ENCODE measurements at places on chromosomes 1 and 21.

DNA sequence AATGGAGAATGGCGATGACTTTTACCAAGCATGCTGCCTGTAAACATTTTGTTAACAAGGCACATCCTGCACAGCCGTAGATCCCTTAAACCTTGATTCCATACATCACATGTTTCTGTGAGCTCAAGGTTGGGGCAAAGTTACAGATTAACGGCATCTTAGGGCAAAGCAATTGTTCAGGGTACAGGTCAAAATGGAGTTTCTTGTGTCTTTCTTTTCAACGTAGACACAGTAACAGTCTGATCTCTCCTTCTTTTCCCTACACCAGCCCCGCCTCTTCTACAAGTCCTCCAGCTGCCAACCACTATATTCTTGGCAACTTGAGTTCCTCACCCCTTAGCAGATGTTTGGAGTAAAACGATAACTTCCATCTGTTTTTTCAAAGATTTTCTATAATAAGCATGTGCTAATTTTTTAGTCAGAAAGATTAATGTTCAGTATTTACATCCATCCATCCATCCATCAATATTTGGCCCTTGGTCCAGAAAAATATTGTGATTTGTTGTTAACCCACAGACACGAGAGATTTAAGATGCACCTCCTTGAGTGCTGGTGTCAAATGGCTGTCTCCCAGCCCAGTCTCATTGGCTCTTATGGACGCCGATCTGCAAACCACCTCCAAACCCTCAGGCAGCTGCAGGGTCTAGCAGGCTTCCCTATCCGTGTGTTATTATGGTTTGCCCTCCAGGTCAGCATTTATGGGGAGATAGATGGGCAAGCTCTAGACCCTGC, 3.8 kb downstream of the DNALI1 start:
- no peak for DNase-seq

- no peak for DNase-seq
Measured at GRCh38 chr1:24228311-24228710, 41.2 kb upstream of the IFNLR1 start.

- DNase-seq, result no peak
Measured at GRCh38 chr1:152901631-152902030, 6.7 kb upstream of the IVL start.

DNA sequence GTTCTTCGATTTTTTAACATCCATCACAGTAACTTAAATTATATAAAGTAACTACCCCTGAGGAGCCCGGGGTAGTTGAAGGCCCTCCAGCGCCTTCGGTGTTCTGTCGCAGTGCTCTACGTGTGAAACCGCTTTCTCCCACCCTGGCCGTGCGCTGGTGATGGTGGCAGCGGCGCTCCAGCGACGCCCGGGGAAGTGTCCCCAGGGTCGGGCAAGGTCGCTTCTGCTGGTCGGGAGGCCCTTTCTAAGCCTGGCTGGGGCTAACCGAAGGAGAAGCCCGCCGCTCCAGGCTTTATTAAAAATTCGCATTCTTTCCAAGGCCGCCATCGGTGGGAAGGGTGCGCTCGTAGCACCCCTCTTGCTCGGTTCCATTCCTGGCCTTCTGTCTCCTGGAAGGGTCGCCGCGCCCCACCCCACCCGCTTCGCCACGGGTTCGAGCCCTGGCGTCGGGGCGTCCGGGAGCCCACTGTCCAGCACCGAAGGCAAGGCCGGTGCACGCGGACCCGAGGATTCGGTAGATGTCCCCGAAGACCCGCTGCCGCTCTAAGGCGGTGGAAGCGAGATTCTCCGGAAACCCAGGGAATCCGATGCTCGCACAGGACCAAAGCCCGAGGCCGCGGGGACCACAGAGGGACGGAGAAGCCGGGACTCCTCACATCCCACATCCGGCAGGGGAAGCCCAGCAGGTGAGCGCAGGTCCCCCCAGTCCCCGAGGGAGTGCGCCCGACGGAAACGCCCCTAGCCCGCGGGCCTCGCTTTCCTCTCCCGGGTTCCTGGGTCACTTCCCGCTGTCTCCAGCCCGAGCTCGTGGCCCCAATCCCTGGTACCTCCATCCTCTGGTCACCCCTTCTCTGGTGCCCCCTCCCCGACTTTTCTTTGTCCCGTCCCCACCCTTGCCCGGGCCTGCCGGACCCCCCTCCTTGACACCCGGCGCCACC, 685 bp upstream of the RIPPLY3 start:
- DNase-seq, result no peak

GRCh38 chr1:67683316-67683715, 1.7 kb upstream of the GADD45A start:
- no peak for DNase-seq

GRCh38 chr1:4109628-4109940, 209.5 kb upstream of the C1orf174 start:
- no peak for DNase-seq

GRCh38 chr1:10838541-10838940, 42.1 kb upstream of the CASZ1 start:
- no peak for DNase-seq

- DNase-seq, result no peak
Measured at GRCh38 chr21:16537501-16537900, 807.7 kb downstream of the USP25 start.

All from hindlimb muscle (tissue), 1 donor.